ENCODE measurements at places on chromosomes 12 and 14.

DNA sequence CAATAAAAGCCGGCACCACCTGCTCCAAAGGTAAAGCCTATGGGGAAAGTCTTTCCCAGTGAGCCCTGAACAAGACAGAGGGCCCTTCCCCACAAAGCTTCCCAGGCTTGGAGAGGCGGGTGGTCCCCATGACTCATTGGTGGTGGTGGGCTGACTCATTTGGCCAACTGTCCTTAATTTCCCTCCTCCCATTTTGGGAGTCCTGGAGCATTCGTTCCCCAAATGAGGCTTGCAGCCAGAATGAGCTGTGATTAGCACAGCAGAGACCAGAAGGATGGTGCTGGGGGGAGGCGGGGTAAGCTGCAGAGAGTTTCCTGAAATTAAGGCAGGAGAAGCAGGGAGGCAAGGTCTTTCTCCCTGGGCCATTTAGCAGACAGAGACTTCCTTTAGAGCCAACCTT lies 241.7 kb downstream of the DPF3 start:
- no peak for DNase-seq

DNA sequence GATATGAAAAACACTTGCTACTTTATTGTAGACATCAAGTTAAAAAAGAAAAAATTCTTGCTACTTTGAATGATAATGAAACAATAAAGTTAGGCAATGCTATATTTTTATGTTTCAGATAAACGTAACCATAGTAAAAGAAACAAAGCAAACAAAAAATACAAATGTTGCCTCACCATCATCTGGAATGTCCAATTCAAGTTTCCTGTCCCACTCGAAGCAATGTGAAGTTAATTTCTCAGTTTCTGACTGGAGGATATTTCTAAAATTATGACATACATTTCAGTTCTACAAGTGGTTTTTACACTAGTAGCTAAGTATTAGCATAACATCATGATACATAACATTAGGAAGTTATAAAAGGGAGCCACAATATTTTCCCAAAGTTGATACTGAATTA lies 20.9 kb downstream of the DLGAP5 start:
- no peak for DNase-seq

- no peak for DNase-seq
These were observed 38.1 kb upstream of the PCED1B start for GRCh38 chr12:47041327-47041726.

DNA sequence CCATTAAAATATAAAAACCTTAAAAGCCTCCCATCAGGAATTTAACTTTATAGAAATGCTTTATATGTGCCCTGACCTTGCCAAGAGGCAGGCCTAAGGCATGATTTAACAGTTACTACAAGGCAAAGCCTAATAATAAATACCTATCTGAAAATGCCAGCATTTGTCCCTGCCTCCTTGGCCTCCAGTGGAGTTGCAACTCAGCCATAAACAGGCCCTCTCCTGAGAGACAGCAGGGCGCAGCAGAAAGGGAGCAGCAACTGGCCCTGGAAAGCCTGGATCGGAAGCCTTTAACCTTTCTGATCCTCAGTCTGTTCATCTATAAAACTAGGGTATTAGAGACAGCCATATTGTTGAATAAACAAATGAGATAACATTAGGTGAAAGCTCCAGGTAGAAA lies 324.4 kb downstream of the PAWR start:
- no peak for DNase-seq

DNA sequence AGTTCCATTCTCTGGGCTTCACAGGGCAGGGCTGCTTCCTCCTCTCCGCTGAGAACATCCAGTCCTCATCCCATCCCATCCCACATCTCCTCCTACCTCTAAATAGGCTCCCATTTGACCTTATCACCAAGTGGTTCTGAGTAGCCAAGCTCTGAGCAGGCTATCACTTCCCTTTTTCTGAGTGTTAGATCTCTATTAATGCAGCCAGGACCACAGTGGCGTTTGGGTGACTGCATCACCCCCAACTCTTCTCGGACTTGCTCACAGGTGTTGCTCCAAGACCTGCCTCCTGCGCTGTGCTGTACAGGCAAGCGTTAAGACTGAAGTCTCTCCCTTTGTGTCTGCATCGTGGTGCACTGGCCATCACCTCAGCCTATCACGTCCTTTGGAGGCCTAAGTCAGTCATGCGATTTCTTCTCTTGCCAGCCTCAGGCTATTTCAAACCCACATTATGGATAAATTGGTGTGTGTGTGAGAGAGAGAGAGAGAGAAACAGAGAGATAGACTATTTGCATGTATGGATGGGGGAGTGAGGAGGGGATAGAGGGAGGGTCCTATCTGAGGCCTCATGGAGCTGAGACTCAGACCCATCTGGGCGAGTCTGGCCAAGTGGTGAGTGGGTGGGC lies 12.4 kb upstream of the HHIPL1 start:
- DNase-seq: no peak

GRCh38 chr14:20686386-20687143 lies 2.0 kb upstream of the ANG start:
- DNase-seq: no peak

GRCh38 chr12:114342656-114343055 lies 63.3 kb downstream of the TBX5 start:
- no peak for DNase-seq

GRCh38 chr14:94051115-94051514 lies 25.0 kb downstream of the OTUB2 start:
- no peak for DNase-seq

GRCh38 chr12:101743242-101743641 lies 4.0 kb upstream of the SYCP3 start:
- DNase-seq: no peak

DNA sequence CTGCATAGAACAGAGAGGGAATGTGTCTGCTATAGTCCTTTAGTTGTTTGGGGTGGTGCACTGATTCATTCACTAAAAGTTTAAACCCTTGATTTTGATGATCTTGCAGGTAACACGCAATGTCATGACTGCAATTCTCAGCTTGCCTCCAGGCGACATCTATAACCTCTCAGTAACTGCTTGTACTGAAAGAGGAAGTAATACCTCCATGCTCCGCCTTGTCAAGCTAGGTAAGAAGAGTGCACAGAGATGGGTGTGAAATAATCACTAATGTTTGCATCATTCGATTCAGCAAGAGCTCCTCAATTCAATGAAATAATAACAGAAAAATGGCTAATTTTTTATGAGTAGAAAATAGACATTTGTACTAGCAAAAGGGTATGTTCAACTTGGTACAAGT lies 203.7 kb downstream of the PTPRO start:
- DNase-seq: peak; percentile 11

- no peak for DNase-seq
These were observed 92.2 kb downstream of the PIWIL1 start for GRCh38 chr12:130429656-130430505.

GRCh38 chr14:73211251-73212040 lies 25.9 kb upstream of the PAPLN start:
- DNase-seq: no peak

DNA sequence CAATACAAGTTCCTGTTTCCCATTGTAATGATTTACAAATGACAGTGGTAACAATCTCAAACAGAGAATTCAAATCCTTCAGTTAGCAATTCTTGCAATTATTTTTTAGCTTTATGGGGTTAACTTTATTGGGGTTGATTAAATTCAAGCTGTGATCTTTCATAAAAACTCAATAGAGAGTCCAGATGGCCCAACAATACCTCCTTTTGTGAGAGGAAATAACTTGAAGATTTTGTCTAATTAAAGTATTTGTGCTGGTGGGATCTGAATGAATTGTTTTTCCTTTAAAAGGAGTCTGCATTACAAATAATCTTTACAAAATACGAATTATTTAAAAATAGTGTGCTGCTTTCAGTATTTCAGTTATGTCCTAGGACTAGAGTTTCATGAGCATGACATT lies 4.4 kb upstream of the ARHGAP5 start:
- DNase-seq: no peak

DNA sequence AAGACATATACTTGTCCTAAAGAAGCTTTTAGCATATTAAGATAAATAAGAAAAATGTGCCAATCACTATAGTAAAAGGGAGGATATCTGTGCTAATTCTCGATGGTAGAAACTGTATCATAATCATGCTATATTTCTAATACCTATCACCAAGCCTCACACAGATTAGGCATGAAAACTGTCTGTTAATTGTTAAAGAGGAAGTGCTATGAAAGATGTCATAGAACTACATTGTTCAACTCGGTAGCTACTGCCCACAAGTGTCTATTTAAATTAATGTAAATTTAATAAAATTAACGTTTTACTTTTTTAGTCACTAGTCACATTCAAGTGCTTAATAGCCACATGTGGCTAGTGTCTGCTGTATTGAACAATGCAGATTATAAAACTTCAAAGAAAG lies 77.5 kb upstream of the KICS2 start:
- no peak for DNase-seq

GRCh38 chr14:31827325-31827724 lies 249.8 kb upstream of the ARHGAP5 start:
- DNase-seq: no peak

GRCh38 chr14:69741055-69741454 lies 25.9 kb upstream of the SRSF5 start:
- no peak for DNase-seq

- DNase-seq: no peak
These were observed 14.2 kb downstream of the BCL11B start for GRCh38 chr14:99257673-99258221.

DNA sequence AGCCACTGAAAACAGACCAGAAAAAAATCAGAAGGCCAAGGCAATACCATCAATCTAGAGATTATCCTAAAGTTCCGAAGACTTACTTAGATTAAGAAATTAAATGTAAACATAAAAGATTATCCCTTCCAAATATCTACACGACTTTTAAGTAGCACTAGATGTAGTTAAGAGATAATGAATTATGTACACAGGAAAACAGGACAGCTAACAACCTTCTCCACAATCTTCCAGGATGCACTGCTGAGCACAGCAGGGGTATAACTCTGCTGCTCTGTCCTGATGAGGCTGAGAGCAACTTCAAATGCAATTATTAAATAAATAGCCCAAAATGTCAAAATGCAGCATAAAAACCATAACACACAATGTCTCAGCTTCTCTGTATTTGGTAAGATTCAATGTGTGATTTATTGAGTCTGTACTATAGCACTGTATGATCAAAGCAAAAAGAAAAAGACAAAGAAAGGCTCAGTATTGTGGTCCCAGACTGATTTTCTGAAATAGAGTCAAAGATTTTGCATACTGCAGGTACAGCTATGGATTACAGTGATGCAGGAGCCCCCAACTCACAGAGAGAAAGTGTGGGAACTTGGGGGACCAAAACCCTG lies 56.9 kb downstream of the TMTC1 start:
- DNase-seq: no peak

DNA sequence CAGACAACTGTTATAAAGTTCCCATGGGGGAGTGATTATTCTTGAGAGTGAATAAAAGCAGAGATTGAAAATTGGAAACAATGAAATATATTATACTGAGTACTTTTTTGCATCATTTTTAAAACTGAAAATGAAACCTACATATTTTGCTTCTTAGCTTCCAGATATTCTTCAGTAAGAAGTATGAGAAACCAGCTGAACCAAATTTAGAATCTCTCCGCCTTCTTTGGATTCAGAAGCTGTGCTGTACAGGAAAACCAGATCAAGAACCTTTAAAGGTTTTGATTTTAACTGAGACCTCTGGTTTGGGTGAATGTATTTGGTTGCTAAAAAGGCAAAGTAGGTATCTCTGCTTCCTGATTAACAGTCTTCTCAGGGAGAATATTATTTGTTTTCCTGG lies 109.4 kb downstream of the AKAP6 start:
- no peak for DNase-seq

GRCh38 chr12:47894068-47894467 lies 10.7 kb downstream of the VDR start:
- DNase-seq: no peak

DNA sequence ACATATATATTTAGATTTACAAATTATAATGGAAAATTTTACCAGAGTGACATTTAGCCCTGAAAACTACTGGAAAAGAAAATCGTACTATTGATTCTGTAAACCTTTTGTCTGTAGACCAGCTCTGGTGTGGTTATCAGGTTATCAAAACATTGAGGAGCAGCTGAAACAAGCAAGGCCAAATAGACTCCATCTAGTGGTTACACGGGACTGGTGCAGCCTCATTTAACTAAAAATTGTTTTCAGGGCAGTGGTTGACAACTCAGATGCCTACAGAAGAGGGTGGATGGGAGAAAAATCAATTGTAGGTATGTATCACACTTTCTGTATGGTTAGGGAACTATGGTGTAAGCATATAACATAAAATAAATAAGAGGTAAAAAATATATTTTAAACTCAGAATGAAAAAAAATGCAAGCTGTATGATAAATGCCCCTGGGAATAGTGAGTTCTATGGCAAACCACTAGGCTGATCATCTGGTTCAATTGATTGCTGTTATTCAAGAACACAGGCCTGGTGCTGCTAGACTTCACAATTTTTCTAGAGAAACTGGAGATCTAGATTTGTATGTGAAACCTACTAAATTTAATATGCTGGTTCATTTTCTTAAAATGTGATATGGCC lies 51.2 kb downstream of the ACSS3 start:
- peak; percentile 48 for DNase-seq

DNA sequence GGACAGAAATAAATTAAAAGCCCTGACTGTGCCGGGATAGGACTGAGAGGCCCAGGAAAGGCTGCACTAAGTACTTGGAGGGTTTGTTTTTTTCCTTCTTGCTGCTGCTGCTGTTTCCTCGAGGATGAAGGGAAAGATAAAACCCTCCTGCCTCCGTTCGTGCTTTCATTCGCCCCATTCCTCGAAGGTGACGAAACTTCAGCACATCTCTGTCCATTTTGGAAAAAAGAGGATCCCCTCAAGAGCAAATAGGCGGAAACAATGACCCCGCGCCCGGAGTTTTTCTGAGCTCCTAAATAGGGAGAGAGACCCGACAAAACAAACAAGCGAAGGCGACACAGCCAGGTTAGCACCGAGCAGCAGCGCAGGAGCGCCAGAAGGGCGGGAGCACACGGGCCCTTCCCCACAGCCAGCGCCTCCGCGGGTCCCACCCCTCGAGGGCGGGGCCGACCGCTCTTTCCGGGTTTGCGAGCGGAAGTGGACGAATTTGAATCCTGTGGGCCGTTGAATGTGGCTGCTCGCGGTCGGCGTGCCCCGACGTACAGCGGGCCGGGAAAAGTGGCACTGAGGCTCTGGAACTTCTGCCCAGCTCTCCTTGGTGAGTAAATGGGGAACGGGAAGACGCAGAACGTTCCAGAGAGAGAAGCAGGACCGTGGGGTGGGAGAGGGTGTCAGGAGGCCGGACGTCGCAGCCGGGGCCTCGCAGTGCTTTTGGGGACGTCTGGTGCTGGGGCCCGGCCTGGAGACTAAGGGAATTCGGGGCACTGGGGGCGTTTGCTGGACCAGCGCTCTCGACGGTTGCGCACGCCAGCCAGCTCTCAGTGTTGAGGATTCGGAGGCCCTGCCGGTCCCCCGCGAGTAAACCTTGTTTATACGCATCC lies at the start of gene G2E3:
TSS of gene G2E3 (plus strand) at position 484 of the 881 bp plus-strand sequence. CDS start 21,922 bp downstream, outside the sequence.
- DNase-seq: peak; percentile 83

- no peak for DNase-seq
These were observed 31.9 kb downstream of the KSR2 start for GRCh38 chr12:117936722-117937484.

- DNase-seq: no peak
These were observed 3.8 kb downstream of the RILPL1 start for GRCh38 chr12:123529686-123530085.

- no peak for DNase-seq
These were observed 58.9 kb upstream of the SRSF5 start for GRCh38 chr14:69708049-69708448.
